Peyer's patch (tissue), 4 donors: ENCODE measurements at places on chromosomes 6 and 20. TPM values are rescaled to one million over a fixed set of nuclear protein-coding genes. Genes with fewer than 3 reads are reported as not detected.

Gene RTF2
- total RNA-seq = 45.0 TPM

Gene LY86
- 1.7 TPM for total RNA-seq

Gene BPIFA1
- total RNA-seq = not detected

Gene UBE2C
- 24.8 TPM for total RNA-seq
